Stimulated activated CD4-positive, alpha-beta T cell treated with anti-CD3 and anti-CD28 coated beads, Interleukin-1b, Interleukin-23, amount 100 ng/mL, for 1 hour (primary cell): ENCODE measurements at places on chromosomes 16 and 17.

- no peak for DNase-seq
Observed at GRCh38 chr17:75013092-75013559, 656 bp downstream of the MRPL58 start.

DNA sequence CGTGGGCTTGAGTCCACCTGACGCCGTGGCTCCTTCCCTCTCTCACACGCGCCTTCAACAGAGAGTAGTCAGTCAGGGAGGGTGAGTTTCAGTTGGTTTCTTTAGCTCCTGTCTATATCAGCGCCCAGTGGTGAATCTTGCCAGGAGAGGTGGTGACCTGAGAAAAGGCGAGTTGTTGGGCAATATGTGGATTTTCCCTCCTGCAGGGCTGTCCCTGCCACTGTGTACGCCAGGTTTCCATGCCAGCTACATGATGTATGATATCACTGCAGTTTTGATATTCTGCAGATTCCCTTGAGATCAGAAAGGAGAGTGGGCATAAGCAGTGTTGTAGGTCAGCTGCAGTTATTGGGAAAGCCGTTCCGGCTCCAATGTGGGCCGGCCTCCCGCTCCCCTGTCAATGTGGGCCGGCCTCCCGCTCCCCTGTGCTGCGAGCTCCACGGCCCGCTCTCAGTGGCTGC lies 31.4 kb downstream of the BANP start:
- no peak for DNase-seq

DNA sequence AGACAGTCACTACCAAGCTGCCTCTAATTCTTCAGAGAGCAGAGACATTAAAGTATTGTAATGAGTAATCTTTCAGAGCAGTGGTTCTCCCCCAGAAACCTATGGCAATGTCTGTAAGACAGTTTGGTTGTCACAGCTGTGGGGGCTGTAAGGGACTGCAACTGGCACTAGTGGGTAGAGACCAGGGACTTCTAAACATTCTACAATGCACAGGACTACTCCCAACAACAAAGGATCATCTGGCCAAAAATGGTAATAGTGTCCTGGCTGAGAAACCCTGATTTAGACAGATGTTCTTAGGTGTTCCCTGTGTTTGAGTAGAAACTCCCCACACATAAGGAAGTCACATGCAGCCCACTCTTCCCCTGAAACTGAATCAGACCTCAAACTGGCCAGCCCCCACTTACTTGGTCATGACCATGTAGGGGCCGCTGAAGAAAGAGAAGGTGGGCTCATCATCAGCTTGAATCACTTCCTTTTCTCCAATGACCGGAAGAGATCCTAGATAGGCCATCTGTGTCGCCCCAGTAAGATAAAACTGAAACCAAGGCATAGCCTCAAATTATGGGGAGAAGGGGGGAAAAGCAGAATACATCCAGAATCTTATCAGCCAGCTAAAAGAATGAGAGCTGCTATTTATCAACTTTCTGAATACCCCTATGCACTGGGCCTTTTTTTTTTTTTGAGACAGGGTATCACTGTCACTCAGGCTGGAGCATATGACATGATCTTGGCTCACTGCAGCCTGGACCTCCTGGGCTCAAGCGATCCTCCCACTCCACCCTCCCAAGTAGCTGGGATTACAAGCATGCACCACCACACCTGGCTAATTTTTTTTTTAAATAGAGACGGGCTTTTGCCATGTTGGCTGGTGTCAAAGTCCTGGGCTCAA lies 75.8 kb downstream of the TEX14 start:
- DNase-seq: no peak

DNA sequence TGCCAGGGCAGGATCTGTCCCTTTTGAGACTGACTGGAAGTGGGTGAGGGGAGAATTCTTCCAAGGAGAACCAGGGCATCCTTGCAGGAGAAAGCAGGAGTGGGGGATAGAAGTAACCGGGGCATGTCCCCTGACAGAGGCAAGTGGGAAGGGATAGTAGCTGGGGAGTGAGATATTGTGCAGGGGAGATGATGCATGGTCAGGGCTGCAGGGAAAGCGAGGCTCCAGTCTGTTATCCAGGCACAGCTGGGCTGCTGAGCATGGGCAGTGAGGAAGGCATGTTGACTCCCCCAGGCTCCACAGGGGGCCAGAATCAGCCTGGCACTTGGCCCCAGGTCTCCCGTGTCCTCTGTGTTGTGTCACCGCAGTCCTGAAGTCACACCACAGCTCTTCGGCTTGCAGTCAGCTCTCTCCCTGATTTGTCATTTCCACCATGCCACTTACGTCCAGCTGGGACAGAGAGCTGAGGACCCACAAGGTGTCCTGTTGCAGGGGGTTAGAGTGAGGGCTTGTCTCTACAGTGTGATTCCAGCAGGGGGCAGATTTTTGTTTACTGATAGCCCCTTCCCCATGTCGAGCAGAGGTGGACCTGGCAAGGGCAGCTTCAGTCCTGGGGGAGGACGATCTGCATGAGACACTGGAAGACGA lies 40.9 kb downstream of the B9D1 start:
- no peak for DNase-seq

DNA sequence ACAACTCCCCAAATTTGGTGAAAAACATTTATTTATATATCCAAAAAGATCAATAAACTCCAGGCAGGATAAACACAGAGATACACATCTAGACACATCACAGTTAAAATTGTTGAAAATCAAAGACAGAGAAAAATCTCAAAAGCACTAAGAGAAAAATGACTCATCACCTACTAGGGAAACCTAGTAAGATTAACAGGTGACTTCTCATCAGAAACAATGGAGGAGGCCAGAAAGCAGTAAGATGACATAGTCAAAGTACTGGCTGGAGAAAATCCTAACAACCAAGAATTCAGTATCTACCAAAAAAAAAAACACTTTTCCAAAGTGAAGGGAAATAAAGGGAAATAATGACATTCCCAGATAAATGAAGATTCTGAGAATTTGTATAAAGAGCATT lies 33.8 kb downstream of the ULK2 start:
- DNase-seq: no peak

- DNase-seq: no peak
Observed at GRCh38 chr17:17358866-17359265, 55.7 kb downstream of the NT5M start.

DNA sequence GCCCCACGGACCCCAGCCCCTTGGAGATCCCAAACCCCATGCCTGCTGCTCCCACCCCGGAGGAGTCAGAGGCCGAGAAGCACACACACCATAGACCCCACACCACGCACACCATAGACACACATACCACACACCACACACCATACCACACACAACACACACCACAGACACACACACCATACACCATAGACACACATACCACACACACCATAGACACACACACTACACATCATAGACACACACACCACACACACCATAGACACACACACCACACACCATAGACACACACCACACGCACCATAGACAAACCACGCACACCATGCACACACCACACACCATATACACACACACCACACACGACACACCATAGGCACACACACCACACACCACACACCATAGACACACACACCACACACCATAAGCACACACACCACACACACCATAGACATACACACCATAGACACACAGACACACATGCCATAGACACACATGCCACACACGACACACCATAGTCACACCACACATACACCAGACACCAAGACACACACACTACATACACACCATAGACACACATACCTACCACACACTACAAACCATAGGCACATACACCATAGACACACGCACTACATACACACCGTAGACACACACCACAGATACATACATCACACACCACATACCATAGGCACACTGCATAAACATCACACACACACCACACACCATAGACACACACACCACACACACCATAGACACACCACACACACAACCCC lies 11.3 kb downstream of the TBC1D16 start:
- DNase-seq: no peak

- no peak for DNase-seq
Observed at GRCh38 chr16:82888591-82889001, 261.8 kb downstream of the CDH13 start.

DNA sequence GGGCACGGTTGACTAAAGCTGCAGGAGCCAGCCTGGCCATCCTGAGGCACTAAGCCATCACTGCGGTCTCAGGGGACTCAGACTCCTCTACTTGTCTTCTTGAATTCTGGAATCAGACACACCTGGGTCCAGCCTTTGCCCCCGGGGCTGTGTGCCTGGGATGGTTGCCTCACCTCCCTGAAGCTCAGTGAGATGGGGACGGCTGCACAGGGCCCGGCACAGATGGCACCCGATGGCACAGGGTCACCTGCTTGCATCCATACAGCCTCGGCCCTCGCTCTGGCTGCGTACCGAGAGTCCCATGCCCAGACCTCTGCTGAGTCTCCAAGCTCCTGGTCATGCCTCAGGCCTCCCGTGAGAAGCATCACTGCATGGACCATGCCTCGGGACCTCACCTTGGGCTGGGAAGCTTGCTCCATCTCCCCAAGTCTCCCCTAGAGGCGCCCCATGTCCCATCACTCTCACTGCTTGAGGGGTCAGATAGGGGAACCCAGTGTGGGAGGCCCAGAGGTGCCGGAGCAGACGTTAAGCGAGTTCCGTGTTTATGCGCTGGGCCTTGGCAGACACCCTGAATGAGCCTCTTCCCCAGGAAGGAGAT lies 316.3 kb downstream of the SEC14L1 start:
- DNase-seq: no peak

- no peak for DNase-seq
Observed at GRCh38 chr16:90046971-90047713, 27.9 kb upstream of the DBNDD1 start.

- DNase-seq: no peak
Observed at GRCh38 chr17:28725660-28726225, 290 bp downstream of the TLCD1 start.

- DNase-seq: no peak
Observed at GRCh38 chr17:42673266-42673884, 3.4 kb downstream of the PLEKHH3 start.

- DNase-seq: no peak
Observed at GRCh38 chr17:20203761-20204263, 194.7 kb downstream of the SPECC1 start.

- no peak for DNase-seq
Observed at GRCh38 chr17:41692722-41693521, 4.2 kb downstream of the EIF1 start.

- DNase-seq: no peak
Observed at GRCh38 chr16:29877266-29877961, 14.4 kb upstream of the CDIPT start.

GRCh38 chr16:89696670-89697128 lies 4.8 kb downstream of the SPATA2L start:
- DNase-seq: no peak

GRCh38 chr17:80986816-80987475 lies 4.7 kb upstream of the CHMP6 start:
- no peak for DNase-seq

DNA sequence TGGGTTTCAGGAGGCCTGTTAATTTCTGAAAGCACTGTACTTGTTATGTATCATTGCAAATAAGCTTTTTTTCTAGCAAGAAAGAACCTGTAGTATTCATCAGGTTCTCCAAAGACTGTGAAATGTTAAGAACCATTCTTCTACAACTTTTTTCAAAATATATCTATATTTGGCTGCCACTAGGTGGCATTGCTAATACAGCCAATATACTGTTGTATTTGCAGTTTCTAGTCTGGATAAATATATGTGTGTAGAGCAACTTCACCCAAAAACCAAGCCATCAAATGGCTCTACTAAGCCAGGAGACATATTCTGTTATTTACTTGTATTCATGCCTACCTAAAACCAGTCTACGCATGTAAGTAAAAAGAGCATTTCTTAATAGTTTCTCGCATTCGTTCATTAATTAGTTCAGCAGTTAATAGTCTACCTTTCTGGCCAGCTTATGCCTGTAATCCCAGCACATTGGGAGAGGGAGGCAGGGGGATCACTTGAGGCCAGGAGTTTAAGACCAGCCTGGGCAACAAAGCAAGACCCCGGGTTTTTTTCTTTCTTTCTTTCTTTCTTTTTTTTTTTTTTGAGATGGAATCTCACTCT lies 39.5 kb downstream of the VMP1 start:
- no peak for DNase-seq

DNA sequence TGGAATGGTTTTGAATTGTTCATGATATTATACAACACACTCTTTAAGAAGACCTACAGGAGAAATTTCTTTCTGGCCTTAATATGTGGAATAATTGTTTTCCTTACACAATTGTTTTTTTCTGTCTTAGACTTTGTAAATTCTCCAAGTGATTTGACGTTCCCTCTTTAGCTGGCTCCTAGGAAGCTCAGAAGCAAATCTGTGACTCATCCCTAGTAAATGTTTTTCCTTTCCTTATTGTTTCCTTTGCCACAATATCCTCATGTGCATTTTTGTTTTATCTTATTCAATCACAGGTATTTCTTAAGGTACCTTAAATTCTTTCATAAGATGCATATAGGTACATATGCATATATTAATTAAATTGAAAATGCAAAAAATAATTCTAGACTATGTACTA lies 13.5 kb downstream of the KIAA0753 start:
- no peak for DNase-seq

GRCh38 chr17:17776889-17777288 lies 59.9 kb downstream of the SREBF1 start:
- no peak for DNase-seq

DNA sequence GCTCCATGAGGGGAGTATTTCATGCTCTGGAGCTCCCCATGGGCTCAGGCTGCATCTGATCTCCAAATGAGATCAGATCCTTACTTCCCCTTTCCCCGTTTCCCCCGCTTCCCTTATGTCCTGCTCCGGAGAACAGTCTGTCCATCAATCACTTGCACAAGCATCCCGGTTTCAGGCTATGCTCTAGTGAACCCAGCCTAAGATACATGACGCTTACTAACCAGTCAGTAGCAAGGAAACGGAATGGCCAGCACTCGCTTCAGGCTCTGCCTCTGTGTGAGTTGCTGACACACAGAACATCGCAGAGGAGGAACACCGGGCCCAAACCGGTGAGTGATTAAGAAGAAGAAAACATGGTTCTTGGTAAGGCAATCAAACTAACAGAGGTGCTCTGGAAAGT lies 9.4 kb upstream of the ATP5MC1 start:
- no peak for DNase-seq

DNA sequence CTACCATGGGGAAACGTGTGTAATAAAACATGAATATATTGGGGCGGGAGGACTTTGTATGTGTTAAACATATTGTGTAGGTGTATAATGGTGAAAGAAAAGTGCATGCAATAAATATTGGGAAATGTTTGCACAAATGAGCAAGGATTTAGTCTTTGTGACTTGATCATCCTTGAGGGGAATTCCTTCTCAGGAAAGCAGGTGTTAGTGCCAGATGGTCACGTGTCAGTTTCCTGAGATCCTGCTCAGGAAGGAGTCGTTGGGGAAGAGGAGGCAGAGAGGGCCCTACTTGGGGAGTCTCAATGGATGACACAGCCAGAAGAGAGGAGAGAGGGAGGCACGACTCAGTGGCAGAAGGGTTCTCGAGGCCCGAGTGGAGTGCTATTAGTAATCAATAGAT lies 53.2 kb downstream of the MSI2 start:
- no peak for DNase-seq
